NCI-H1694 treated with DMSO at 0.1 percent for 48 hours (cell line): ENCODE measurements at places on chromosomes 12 and 14.

DNA sequence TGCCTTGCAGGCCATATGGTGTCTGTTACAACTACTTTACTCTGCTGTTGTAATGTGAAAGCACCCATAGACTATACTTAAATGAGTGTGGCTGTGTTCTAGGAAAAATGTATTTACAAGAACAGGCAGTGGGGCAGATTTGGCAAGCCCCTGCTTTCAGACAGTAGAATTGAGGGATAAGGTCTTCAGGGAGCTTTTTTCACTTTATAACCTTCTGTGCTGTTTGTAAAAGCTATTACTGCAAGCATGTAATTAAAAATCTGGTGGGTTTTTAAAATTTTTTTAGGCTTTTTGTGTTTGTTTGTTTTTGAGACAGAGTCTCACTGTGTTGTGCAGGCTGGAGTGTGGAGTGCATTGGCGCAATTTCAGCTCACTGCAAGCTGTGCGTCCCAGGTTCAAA, 73.9 kb downstream of the VEZT start:
- DNase-seq, result peak; percentile 21

DNA sequence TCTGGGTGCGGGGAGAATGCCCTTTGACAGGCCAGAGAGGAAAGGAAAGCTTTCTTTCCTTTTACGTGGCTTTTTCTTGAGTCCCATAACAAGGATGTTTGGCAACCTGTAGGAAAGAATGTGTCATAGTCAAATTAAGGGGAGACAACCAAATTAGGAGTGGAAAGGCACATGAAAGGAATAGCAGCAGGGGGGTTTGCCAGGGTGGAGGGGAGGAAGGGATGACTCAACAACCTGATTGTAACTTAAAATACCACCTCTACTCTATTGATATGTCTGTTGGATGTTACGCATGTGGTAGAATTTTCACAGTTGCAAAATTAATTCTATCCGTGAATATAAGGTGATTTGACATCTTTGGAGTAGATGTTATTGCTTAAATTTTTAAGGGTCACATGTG, 28.5 kb upstream of the MYBPC1 start:
- no peak for DNase-seq

GRCh38 chr14:32608857-32609256, 279.8 kb downstream of the AKAP6 start:
- DNase-seq, result no peak

DNA sequence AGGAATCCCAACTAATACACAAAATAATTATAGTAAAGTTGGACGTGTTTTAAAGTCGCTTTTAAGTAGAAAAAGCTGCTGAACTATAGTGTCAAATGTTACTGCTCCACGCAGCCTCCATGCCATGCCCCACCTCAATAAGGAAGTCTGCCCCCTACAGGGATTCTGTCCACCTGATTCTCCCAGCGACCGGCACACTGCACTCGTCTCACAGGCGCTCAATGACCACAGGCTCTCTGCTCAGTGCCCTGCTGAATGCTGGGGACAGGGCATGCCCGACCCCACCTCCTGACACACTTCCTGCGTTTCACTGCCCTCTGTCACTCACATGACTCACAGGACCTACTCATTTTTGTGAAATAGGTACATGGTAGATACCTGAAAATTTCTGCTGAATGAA, 48.9 kb downstream of the BDKRB1 start:
- no peak for DNase-seq

DNA sequence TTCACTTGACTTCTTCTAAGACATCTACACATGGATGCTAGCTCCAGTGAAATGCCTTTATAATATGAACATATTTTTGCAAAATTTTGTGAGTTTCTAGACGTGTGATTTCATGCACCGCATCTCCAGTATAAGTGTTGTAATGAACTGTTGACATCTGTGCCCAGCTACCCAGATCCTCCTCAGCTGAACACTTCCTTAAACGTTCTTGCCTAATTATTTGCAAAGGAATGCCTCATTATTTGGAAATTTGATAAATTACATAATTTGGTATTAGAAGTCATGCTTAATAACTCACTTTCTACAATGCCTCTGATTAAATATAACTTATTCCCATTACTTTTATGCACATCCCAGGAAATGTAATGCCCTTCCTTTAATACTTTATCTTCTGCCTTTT, 14.0 kb downstream of the OR11G2 start:
- DNase-seq, result no peak

- DNase-seq, result no peak
Observed at GRCh38 chr14:69572030-69572840, 2.4 kb downstream of the CCDC177 start.

DNA sequence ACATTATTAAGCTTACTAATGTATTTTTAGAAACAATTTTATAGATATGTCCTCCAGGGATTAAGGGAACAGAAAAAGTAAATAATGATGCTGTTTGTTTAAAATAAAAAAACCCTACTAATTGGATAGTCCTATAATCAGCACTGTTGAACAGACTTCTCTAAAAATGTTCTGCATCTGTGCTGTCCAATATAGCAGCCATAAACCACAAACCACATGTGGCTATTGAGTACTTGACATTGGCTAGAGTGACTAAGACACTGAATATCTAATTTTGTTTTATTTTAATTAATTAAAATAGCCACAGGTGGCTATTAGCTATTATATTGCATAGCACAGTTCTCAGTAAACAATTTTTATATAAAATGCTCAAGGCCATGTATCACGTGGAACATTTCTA, 210.4 kb downstream of the DPY19L2 start:
- no peak for DNase-seq

DNA sequence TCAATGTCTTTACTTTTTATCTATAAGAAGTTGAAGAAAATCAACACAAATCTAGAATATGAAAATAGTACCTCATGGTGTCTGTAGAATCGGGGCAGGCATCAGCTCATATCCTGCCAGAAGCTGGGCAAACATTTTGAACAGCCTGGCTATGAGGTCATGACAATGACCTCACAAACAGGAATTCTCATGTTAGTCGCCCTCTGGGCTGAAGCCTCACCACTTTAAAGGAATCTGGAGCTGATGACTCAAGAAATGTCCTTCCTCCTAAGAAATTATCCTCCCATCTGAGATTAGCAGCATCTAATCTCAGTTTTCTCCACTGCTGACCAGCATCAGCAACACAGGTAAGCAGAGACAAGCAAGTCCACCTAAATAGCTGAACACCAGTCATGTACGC, 27.1 kb downstream of the CLIP1 start:
- DNase-seq, result no peak

GRCh38 chr12:67107751-67108269, 161.3 kb upstream of the CAND1 start:
- DNase-seq, result no peak

- no peak for DNase-seq
Observed at GRCh38 chr12:4220536-4221257, 52.9 kb upstream of the CCND2 start.

DNA sequence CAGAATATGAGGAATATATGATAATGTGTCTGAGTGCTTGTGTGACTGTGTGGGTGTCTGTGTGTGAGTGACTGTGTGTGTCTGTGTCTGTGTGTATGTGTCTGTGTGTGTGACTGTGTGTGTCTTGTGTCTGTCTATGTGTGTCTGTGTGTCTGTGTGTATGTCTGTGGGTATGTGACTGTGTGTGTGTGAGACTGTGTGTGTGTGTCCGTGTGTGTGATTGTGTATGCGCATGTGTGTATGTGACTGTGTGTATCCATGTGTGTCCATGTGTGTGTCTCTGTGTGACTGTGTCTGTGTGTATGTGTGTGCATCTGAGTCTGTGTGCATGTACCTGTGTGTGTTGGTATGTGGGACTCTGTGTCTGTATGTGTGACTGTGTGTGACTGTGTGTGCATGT, 1361.2 kb upstream of the TMEM132C start:
- DNase-seq, result no peak

GRCh38 chr12:115375186-115375991, 691.4 kb upstream of the TBX3 start:
- no peak for DNase-seq

GRCh38 chr14:87309557-87309956, 683.4 kb downstream of the GALC start:
- no peak for DNase-seq

- DNase-seq, result no peak
Observed at GRCh38 chr12:105887131-105887530, 251.6 kb downstream of the NUAK1 start.

- DNase-seq, result no peak
Observed at GRCh38 chr12:71755146-71755892, 656 bp downstream of the RAB21 start.

DNA sequence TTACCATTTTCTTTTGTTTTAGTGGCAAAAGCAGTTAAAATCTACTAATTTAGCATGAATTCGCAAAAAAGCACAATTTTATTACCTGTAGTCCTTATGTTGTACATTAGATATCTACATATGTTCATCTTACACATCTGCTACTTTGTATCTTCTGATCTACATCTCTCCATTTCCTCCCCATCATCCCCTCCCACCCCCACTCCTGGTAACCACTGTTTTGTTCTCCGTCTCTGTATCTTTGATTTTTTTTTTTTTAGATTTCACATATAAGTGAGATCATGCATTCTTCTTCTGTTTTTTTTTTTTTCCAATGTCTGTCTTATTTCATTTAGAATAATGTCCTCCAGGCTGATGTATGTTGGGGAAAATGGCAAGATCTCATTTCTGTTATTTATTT, 922.7 kb downstream of the VRK1 start:
- DNase-seq, result no peak

- DNase-seq, result no peak
Observed at GRCh38 chr12:116662612-116663144, 75.2 kb downstream of the SPRING1 start.

GRCh38 chr12:11204173-11204572, 17.4 kb upstream of the TAS2R42 start:
- no peak for DNase-seq

GRCh38 chr12:86613311-86613710, 357.1 kb upstream of the MGAT4C start:
- no peak for DNase-seq

- no peak for DNase-seq
Observed at GRCh38 chr14:71933001-71933587, 865 bp downstream of the RGS6 start.

GRCh38 chr12:6133642-6134041, 9.2 kb upstream of the VWF start:
- no peak for DNase-seq

DNA sequence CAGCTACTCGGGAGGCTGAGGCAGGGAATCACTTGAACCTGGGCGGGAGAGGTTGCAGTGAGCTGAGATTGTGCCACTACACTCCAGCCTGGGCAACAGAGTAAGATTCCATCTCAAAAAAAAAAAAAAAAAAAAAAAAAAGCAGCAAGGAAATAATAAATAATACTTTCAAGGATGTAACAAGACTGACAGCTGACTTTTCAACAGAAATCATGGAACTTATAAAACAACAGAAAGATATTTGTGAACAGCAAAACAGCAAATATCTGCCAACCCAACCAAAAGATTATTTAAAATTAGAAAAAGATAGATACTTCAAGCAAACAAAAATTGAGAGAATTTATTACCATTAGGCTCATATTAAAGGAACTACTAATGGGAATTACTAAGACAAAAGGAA, 115.1 kb downstream of the TSHR start:
- DNase-seq, result peak; percentile 13

GRCh38 chr14:33014710-33015109, 76.0 kb downstream of the NPAS3 start:
- DNase-seq, result no peak

DNA sequence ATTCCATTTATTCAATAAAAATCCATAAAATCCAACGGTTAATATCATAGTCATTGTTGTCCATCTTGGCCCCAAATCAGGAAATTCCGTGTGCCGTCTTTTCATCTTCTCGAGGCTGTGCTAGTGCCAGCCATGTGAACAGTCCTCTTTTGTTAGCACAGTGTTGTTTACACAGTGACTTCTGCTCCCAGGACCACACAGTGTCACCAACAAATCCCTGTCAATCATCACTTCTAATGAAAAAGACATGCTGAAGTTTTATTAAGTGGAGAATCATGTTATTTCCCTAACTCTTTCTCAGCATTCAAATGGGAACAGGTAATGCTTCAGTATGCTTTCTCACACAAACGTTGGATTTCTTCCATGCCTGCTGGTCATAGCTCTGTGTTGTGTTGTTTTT, 1.9 kb upstream of the SLCO1A2 start:
- no peak for DNase-seq

DNA sequence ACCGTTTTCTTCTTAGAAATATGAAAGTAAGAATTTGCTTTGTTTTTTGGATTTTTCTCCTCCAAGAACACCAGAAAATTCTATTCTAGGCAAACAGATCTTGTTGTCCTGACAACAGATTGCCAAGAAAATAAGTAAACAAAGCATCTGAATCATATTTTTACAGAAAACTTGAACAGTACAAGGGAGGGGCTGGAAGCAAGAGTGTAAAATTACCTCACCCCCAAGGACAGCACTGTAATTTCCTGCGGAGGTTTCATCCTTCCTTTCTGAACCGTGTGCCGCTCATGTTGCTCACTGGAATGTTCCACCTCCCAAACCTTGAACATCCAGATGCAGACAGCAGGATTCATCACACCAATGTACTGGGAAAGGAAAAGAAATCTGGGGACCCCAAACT, 5.4 kb upstream of the CAMKK2 start:
- DNase-seq, result no peak

DNA sequence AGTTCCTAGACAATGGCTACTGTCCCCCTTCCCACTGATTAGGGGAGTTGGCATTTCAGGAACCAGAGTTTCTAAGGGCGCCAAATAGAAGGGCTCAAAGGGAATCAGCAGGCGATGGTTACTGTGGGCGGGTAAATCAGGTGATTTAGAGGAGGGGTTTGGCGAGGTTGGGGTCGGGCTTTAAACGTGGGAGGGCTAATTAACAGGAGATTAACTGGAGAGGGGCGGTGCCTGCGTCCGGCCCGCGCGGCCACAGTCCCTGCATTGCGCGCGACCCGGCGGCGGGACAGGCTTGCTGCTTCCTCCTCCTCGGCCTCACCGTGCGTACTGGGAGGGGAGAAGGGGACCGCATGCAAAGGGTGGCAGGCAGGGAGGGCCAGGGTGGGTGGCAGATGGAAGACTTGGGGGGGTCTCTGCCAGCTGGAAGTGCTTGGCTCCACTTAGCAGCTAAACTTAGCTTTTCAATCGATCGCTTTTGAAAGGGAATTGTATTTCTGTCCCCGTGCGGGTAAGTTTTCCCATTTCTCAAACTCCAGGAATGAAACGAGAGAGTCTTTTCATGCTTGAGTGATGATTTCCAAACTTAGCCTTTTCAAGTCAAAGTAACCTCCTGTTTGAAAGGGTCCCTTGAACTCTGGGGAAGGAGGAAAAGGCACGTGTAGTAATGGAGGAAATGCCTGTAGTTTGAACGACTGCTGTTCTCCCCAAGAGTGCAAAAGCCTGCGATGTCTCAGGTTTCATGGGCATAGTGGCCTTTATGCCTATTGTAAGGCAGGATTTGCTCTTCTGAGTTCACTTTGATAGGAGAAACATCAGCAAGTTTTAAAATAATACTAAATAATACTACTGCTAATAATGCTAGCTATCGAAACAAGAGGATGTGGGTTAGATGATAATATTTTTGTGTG, at the start of gene MGST1:
Gene MGST1, plus strand, starts transcription at position 255 of the 908 bp plus-strand sequence. CDS start 6,608 bp downstream, outside the sequence.
- DNase-seq, result no peak

- DNase-seq, result no peak
Observed at GRCh38 chr12:63419154-63419553, 249.1 kb downstream of the DPY19L2 start.
